ENCODE measurements at places on chromosomes 3 and 15.

- DNase-seq: no peak
These were observed 20.8 kb downstream of the NBEAL2 start for GRCh38 chr3:47000198-47000815.

- DNase-seq: no peak
These were observed 110.5 kb upstream of the GAP43 start for GRCh38 chr3:115512565-115513415.

DNA sequence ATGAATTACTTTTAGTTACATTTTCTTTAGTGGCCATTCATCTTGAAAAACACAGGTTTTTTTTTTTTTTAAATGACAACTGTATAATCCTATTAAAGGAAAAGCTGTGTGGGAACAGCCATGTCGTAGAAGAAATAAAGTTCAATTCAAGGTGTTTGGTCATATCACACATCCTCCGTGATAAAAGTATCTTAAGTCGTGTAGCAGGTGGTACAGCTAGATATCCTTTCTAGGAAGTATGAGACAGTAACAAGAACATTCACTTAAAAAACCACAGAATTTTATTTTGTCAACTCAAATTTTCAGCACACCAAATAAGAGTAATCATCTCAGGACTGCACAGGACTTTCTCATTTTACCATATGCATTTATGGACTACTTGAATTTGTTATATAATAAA is 16.1 kb downstream of the ZDHHC23 start:
- no peak for DNase-seq

GRCh38 chr3:38473229-38473628 is 19.5 kb downstream of the ACVR2B start:
- no peak for DNase-seq

GRCh38 chr15:65979837-65980236 is 110.5 kb downstream of the RAB11A start:
- no peak for DNase-seq

All from RPMI8226 (cell line).